CD14-positive monocyte (primary cell): ENCODE measurements at places on chromosomes 13 and 19.

- H3K27ac ChIP-seq: peak overlapping the region; percentile 45
- no peak overlapping the region for H3K4me3 ChIP-seq
- H3K36me3 ChIP-seq: peaks cover 31% of the 10 kb centered on the region
- peaks cover 10% of the 10 kb centered on the region for H3K4me1 ChIP-seq
- DNase-seq: no peak
- no peaks in the 10 kb centered on the region for H3K27me3 ChIP-seq
These were observed 5.1 kb downstream of the ZSWIM9 start for GRCh38 chr19:48175578-48175977.

DNA sequence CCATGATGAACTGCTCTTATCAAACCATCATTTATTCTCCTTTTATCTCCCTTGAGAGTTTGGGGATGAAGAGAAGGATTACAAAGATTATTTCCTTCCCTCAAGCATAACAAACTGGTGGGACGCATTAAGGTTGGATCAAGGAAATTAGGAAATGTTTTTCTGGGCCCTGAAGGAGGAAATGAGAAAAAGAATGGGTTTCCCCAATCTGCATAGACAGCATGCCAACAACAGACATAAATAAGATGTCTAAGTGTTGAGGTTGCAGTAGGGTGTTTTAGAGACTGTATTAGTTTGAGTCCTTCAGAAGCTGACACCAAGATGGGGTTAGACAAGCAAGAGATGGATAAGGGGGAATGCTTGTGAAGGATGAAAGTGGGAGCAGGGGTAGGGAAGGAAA, 7.3 kb downstream of the EPSTI1 start:
- peak; percentile 32 for DNase-seq
- H3K27me3 ChIP-seq: no peaks in the 10 kb centered on the region
- no peak overlapping the region for H3K4me3 ChIP-seq
- H3K27ac ChIP-seq: no peak overlapping the region
- H3K4me1 ChIP-seq: peaks cover 24% of the 10 kb centered on the region

- H3K27ac ChIP-seq: no peak overlapping the region
- no peaks in the 10 kb centered on the region for H3K36me3 ChIP-seq
- no peaks in the 10 kb centered on the region for H3K27me3 ChIP-seq
- no peaks in the 10 kb centered on the region for H3K4me1 ChIP-seq
These were observed 18.2 kb upstream of the PTBP1 start for GRCh38 chr19:778910-779653.

GRCh38 chr19:56383826-56384605, 9.3 kb downstream of the ZNF582 start:
- H3K27ac ChIP-seq: no peak overlapping the region
- no peaks in the 10 kb centered on the region for H3K27me3 ChIP-seq
- no peaks in the 10 kb centered on the region for H3K4me1 ChIP-seq
- H3K4me3 ChIP-seq: no peak overlapping the region

GRCh38 chr19:42054205-42054604, 15.8 kb downstream of the GRIK5 start:
- no peaks in the 10 kb centered on the region for H3K27me3 ChIP-seq
- H3K4me1 ChIP-seq: no peaks in the 10 kb centered on the region
- H3K27ac ChIP-seq: no peak overlapping the region
- no peaks in the 10 kb centered on the region for H3K36me3 ChIP-seq
- DNase-seq: no peak

DNA sequence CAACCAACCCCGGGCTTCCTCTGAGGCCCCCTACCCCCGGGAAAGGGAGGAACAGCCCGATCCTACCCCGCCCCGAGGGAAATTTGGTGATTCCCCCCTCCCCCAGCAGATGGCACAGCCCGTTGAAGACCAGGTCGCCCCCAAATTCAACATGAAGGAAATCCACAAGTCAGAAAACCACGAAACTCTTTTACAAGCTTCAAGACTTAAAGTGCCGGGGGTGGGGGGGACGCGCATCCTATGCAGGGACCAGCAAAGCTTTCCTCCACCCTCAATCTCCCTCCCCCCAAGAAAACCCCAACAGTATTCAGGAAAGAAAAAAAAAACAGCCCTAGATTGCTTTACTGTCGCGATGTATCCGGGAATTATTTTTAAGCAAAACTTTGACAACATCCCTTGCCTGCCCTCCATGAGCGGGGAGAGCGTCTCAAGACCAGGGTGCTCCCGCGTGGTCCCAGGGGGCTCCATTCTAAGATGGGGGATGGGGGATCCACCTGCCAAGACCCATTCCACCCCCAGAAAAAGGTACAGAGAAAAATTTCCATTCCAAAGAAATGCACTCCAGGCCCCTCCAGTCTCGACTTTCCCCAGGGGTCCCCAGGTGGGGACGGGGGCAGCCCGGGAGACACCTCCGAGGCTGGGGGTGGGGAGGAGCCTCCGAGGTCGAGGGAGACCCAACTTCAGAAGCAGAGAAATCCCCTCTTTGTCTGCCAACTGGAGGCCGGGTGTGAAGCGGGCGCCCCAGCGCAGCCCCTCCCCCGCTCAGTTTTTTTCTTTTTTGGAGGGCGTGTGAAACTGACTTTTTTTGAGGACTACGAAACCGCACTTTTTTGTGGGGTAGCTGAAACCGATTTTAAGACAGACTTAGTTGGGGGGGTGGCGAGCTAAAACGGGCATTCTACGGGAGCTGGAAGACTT, 1.5 kb downstream of the TCF3 start:
- peaks cover 32% of the 10 kb centered on the region for H3K4me1 ChIP-seq
- no peak for DNase-seq
- peak overlapping the region; percentile 43 for H3K4me3 ChIP-seq
- H3K27ac ChIP-seq: no peak overlapping the region
- peaks cover 20% of the 10 kb centered on the region for H3K36me3 ChIP-seq

DNA sequence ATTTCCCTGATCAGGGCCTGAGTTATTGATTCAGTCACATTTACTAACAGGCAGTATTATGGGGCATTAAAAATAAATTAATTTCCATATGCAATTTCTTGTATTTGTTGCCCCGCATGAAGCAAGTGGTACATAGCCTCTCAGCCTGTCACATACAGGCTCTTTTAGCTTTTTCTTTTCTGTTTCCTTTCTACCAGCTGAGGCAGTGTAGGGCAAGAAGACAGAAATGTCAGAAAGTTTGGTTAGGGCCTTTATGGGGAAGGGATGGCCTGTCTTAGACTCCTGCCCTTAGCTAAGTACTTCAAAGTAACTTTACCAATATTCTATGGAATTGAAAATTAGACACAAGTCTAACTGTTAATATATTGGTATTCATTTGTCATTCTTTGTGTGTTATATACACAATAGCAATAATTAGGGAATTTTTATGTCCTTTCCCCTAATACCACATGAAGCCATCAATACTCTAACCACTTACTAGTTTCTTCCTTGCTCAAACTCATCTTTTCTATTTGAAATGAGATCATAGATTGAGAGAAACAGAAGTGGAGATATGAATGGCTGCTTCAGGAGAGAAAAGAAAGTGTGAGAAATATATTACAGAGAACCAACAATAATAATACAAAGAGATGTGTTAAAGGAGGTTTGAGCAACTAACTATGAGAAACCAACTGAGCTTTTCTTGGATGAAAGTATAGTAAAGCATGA, 669.6 kb downstream of the PCDH17 start:
- no peaks in the 10 kb centered on the region for H3K27me3 ChIP-seq
- no peaks in the 10 kb centered on the region for H3K4me1 ChIP-seq
- no peak for DNase-seq
- H3K36me3 ChIP-seq: no peaks in the 10 kb centered on the region
- no peak overlapping the region for H3K27ac ChIP-seq
- no peak overlapping the region for H3K4me3 ChIP-seq

DNA sequence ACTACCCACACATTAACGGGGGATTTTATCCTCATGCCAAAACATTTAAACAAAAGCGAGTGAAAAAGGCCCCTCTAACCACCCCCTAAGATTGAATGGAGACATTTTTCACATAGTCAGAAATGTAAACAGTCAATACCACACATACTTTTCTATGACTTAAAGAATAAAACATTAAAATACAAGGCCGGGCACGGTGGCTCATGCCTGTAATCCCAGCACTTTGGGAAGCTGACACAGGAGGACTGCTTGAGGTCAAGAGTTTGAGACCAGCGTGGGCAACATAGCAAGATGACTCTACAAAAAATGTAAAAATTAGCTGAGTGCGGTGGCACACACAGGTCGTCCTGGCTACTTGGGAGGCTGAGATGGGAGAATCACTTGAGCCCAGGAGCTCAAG, 47.3 kb downstream of the MPHOSPH8 start:
- no peaks in the 10 kb centered on the region for H3K4me1 ChIP-seq
- DNase-seq: no peak
- peaks cover 17% of the 10 kb centered on the region for H3K36me3 ChIP-seq
- no peak overlapping the region for H3K27ac ChIP-seq
